ENCODE measurements at places on chromosomes 7 and 10.

DNA sequence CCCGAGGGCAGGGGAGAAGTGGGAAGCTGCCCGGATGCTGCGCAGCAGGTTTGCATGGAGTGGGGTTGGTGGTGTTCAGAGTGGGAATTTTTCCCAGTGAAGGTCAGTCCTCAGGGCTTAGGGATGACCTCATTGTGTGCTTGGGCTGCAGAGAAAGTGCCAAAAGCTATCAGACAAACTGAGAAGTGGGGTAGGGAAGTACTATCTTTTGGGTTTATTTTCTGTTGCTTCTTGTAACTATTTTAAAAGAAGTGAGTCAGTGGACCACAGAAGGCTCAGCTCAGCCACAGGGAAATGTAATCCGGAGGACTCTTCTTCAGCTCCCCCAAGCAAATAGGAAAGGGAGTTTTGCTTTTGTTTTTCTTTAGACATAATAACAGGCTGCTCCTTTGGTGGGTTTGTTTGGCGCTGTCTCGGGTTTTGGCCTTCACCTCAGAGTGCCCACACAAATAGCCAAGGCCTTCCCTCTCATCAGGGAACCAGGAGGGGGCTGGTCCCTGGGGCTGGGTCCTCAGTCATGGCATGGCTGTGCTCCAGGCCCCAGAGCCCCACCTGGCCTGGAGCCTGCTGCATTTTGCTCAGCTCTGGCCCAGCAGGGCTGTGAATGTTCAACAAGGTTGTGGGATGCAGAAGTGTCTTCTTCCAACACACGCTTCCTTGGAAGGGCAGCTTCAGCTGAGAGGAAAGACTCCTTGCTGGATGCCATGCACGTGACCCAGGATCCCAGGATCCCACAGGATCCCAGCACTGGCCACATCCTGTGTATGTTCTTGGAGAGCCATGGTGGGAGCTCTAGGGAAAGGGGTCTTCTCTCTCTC, 5.4 kb upstream of the FAM170B start:
- DNase-seq = no peak

GRCh38 chr7:137572056-137572784, 228.7 kb upstream of the PTN start:
- DNase-seq = no peak

GRCh38 chr10:77164616-77165311, 472.8 kb downstream of the KCNMA1 start:
- no peak for DNase-seq

- DNase-seq = no peak
Measured at GRCh38 chr7:104288137-104288536, 40.3 kb upstream of the LHFPL3 start.

- DNase-seq = no peak
Measured at GRCh38 chr7:75977743-75978142, 16.7 kb downstream of the TMEM120A start.

- DNase-seq = no peak
Measured at GRCh38 chr10:60892571-60892970, 51.4 kb downstream of the RHOBTB1 start.

- no peak for DNase-seq
Measured at GRCh38 chr7:111264111-111264868, 173.4 kb downstream of the LRRN3 start.

DNA sequence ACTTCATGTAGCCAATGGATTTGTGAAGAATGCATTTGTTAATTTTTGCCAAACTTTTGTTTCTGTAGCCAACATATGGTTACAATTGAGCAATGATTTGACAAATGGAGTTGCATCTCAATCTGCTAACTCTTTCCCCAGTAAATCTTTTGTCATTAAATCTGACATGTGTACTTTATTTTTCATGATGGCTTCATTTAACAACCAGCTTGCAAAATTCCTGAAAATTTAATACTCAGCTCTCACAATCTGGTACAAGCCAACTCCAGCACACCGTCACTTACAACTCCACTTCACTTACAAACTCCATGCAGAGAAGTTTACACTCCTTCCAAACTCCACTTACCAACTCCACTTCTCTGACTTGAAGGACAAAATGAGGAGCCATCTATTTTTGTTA, 26.5 kb upstream of the HIBADH start:
- no peak for DNase-seq

GRCh38 chr7:151674161-151674920, 154.6 kb upstream of the RHEB start:
- DNase-seq = no peak

GRCh38 chr7:1487466-1487865, 16.7 kb downstream of the INTS1 start:
- DNase-seq = no peak

DNA sequence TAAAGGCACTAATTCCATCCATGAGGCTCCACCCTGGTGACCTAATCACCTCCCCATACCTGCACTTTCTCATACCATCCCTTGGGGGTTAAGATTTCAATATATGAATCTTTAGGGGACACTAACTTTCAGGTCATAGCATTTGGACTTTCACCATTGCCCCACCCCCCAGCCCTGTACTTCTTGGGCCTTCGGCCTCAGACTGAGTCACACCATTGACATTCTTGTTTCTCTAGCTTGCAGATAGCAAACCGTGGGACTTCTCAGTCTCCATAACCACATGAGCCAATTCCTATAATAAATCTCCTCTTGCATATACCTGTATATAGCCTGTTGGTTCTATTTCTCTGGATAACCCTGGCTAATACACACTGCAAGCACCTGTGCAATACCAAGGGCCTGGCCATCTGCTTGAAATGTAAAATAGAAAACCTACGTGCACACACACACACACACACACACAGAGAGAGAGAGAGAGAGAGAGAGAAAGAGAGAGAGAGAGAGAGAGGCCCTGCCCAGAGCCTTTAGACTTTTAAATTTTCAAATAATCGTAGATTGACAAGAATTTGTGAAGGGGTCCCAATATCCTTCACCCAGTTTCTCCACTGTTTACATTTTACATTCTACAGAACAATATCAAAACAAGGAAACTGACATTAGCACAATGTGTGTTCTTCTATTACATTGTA, 25.3 kb downstream of the ANXA8 start:
- DNase-seq = no peak

GRCh38 chr7:87316097-87316700, 29.3 kb upstream of the CROT start:
- DNase-seq = no peak

- no peak for DNase-seq
Measured at GRCh38 chr7:66043681-66044497, 31.7 kb upstream of the ASL start.

GRCh38 chr7:105934572-105935185, 28.4 kb upstream of the CDHR3 start:
- no peak for DNase-seq

Data from stimulated activated CD8-positive, alpha-beta memory T cell treated with anti-CD3 and anti-CD28 coated beads, Interleukin-7, amount 100 ng/mL, for 48 hours (primary cell).